ENCODE measurements at places on chromosomes 13 and 19. TPM values are rescaled to one million over a fixed set of nuclear protein-coding genes. Genes with fewer than 3 reads are reported as not detected.
A peak's percentile ranks its signal among the peaks of the same experiment; 100 is the strongest.

NKPD1 gene
- total RNA-seq, result not detected

DOCK6 gene
- 79.9 TPM for total RNA-seq

CYP2A7 gene
- total RNA-seq, result not detected

PALM gene
- total RNA-seq, result 99.3 TPM

CLEC17A gene
- total RNA-seq, result 0.41 TPM

ZNF765 gene
- 6.0 TPM for total RNA-seq

ZNF471 gene
- total RNA-seq, result 2.2 TPM

PTGIR gene
- 0.55 TPM for total RNA-seq

ADGRE1 gene
- 0.27 TPM for total RNA-seq

CLEC11A gene
- 2.6 TPM for total RNA-seq

TSHZ3 gene
- total RNA-seq, result 4.6 TPM

OR7C1 gene
- total RNA-seq, result not detected

SULT2A1 gene
- total RNA-seq, result not detected

DNA sequence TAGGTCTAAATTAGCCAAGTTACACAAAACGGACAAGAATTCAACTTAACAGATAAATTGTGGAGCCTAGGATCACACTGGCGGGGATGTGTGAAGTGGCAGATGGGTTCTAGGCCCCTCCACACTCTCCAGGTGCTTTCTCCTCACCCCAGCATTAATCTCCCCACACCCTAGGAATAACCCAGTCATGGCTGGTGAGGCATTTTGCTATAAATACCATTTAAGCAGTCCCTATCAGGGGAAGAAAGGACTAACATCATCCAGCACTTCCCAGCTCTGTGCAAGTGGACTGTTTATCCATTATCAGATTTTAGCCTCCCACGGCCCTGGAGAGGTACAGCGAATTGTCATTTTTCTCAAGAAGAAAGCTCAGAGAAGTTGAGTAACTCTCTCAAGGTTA, 154.9 kb downstream of the NUFIP1 start:
- H3K36me3 ChIP-seq, result no peaks in the 10 kb centered on the region
- DNase-seq, result no peak
- no peak overlapping the region for H3K27ac ChIP-seq
- no peaks in the 10 kb centered on the region for H3K27me3 ChIP-seq
- no peak overlapping the region for H3K4me3 ChIP-seq

- DNase-seq, result peak; percentile 75
- H3K36me3 ChIP-seq, result no peaks in the 10 kb centered on the region
- no peak overlapping the region for H3K4me3 ChIP-seq
- no peaks in the 10 kb centered on the region for H3K27me3 ChIP-seq
Observed at GRCh38 chr19:43765109-43765876, 10.5 kb upstream of the SMG9 start.

GRCh38 chr19:46745030-46745429, 827 bp upstream of the FKRP start:
- no peaks in the 10 kb centered on the region for H3K27me3 ChIP-seq
- H3K36me3 ChIP-seq, result no peaks in the 10 kb centered on the region
- no peak for DNase-seq

DNA sequence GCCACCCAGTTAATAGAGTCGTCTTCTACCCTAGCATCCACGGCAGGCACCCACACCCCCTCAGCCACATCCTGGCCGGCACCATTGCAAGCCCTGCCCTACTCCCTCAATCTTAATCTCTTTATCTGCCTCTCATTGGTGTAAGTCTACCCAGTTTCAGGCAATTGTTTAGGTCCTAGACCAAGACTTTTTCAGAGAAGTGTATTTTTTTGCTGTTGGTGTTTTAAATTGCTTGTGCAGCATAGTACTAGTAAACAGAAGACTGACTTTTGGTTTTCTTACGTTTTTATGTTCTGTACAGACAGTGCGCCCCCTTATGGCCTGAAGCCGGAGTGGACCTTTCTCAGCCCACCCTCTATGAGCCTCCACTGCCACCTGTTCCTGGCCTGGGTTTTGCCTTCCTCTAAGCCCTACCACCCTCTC, 2.3 kb upstream of the LCP1 start:
- no peak overlapping the region for H3K4me3 ChIP-seq
- peak; percentile 52 for DNase-seq
- H3K4me1 ChIP-seq, result no peaks in the 10 kb centered on the region

DNA sequence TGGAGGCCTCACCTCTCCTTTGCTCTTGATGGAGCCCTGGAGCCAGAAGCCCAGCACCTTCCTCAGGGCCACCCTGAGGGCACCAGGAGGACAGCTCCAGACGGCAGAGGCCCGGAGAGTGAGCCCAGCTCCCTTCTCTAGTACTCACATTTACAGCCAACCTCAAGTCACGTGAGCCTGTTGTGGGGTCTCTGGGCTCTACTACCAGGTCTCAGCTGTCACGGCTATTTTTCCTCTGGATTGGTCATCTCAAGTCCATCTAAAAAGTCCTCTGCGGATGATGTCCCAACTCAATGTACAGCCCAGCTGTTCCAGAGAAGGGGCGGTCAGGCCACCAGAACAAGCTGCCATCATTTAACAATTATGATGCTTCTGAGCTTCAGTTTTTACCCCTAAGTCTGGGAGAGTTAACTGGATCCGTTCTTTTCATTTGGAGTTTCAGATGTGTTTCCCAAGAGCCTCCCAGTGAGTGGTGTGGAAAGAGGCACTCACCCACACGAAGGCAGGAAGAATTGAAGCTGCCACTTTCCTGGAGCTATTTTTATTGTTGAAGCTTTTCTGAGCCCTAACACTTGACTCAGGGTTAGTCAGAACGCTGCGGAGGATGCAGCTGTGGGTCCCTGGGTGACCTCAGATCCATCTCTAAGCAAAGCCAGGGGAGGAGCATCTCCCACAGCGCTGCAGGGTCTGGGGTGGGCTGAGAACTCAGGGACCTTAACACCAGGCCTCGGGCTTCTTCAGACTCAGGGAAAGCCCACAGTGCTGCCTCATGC, 143.5 kb upstream of the UBL3 start:
- no peaks in the 10 kb centered on the region for H3K27me3 ChIP-seq
- no peak overlapping the region for H3K27ac ChIP-seq
- no peaks in the 10 kb centered on the region for H3K4me1 ChIP-seq
- no peak overlapping the region for H3K4me3 ChIP-seq

GRCh38 chr13:54004026-54004699, 975.5 kb downstream of the OLFM4 start:
- no peak overlapping the region for H3K4me3 ChIP-seq
- H3K27me3 ChIP-seq, result no peaks in the 10 kb centered on the region

Data from transverse colon (tissue), 4 donors.